Activated T-helper 1 cell treated with anti-CD3 and anti-CD28 coated beads, Interleukin-12 subunit alpha, Interleukin-12 subunit beta, Interleukin-2, Interleukin-4 antibody, amounts not matched to agents 30 ng/mL and 10 ng/mL and 1 ng/mL, durations not matched to agents 14 hours and 24 hours and 36 hours (primary cell): ENCODE measurements at places on chromosomes 1 and 21. TPM values are rescaled to one million over a fixed set of nuclear protein-coding genes. Genes with fewer than 3 reads are reported as not detected.

The ALX3 gene
- not detected in 2 replicates for total RNA-seq

The LIPI gene
- total RNA-seq, result not detected in 2 replicates

The RGS13 gene
- total RNA-seq, result not detected in 2 replicates

The LAMC2 gene
- 0.16 and 0.22 TPM in 2 replicates for total RNA-seq

The ASCL5 gene
- not detected in 2 replicates for total RNA-seq

The TNFRSF8 gene
- 26.9 and 27.9 TPM in 2 replicates for total RNA-seq

The VHLL gene
- total RNA-seq, result 0.56 TPM in 1 of 2 replicates, not detected in the other

The VTCN1 gene
- not detected in 2 replicates for total RNA-seq

The DDR2 gene
- 0.44 and 0.66 TPM in 2 replicates for total RNA-seq

- H3K4me3 ChIP-seq, result peak overlapping the region; percentile 87
- H3K27ac ChIP-seq, result peak overlapping the region; percentile 89
- DNase-seq, result no peak
- peaks cover 40% of the 10 kb centered on the region for H3K4me1 ChIP-seq
These were observed 773 bp upstream of the RCC2 start for GRCh38 chr1:17440074-17440826.

DNA sequence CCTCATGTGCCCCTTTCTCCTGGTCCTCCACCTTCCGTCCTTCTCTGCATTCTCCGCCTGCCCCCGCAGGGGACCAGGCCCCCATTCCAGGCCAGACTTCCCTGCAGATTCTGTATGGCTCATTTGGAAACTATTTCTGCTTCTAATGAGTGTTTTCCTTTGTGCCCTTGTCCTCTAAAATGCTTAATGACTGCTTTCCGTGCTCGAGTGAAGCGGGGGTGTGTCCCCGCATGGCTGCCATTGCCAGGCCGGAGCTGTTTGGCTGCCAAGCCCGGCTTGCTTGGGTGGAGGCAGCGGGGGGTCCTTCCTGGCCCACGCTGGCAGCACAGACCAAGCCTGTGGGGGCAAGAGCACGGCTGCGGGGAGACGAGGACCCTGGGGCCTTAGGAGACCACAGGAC is 299.3 kb upstream of the VAMP3 start:
- no peak for DNase-seq
- no peak overlapping the region for H3K4me3 ChIP-seq
- no peaks in the 10 kb centered on the region for H3K4me1 ChIP-seq
- H3K27ac ChIP-seq, result no peak overlapping the region
- no peaks in the 10 kb centered on the region for H3K27me3 ChIP-seq

GRCh38 chr1:225470211-225471108 is 42.6 kb upstream of the LBR start:
- H3K27ac ChIP-seq, result no peak overlapping the region
- H3K4me3 ChIP-seq, result no peak overlapping the region

GRCh38 chr1:91805311-91805801 is 80.6 kb downstream of the TGFBR3 start:
- no peak overlapping the region for H3K4me3 ChIP-seq
- H3K36me3 ChIP-seq, result peaks cover 25% of the 10 kb centered on the region
- H3K4me1 ChIP-seq, result peaks cover 70% of the 10 kb centered on the region

DNA sequence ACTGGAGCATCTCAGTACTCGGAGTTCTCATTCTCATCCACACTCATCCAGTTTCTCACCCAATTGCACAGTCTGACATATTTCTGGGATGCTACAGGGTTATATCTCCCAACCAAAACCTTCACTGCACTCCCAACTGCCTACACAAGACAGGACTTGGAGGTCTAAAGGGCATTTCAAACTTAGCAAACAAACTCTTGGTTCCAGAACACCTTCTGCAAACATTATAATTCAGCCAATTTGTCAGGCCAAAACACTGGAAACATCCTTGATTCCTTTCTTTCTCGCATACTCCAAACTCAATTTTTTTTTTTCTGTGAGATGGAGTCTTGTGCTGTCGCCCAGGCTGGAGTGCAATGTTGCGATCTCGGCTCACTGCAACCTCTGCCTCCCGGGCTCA is 7.9 kb downstream of the SLAMF1 start:
- H3K4me3 ChIP-seq, result peak overlapping the region; percentile 66
- H3K27me3 ChIP-seq, result no peaks in the 10 kb centered on the region
- peaks cover 85% of the 10 kb centered on the region for H3K36me3 ChIP-seq

GRCh38 chr1:72000809-72001208 is 281.5 kb downstream of the NEGR1 start:
- H3K27me3 ChIP-seq, result no peaks in the 10 kb centered on the region
- H3K36me3 ChIP-seq, result no peaks in the 10 kb centered on the region
- DNase-seq, result no peak
- H3K27ac ChIP-seq, result no peak overlapping the region
- no peak overlapping the region for H3K4me3 ChIP-seq

- peaks cover 22% of the 10 kb centered on the region for H3K36me3 ChIP-seq
- peaks cover 26% of the 10 kb centered on the region for H3K4me1 ChIP-seq
- H3K27me3 ChIP-seq, result peaks cover 23% of the 10 kb centered on the region
These were observed 641 bp upstream of the ZBTB21 start for GRCh38 chr21:42010507-42011495.

- peaks cover 71% of the 10 kb centered on the region for H3K36me3 ChIP-seq
- H3K27ac ChIP-seq, result no peak overlapping the region
- H3K4me1 ChIP-seq, result no peaks in the 10 kb centered on the region
- DNase-seq, result no peak
- no peaks in the 10 kb centered on the region for H3K27me3 ChIP-seq
These were observed 64.6 kb downstream of the KDM1A start for GRCh38 chr1:23083714-23084480.

- H3K27me3 ChIP-seq, result peaks cover 1% of the 10 kb centered on the region
- no peaks in the 10 kb centered on the region for H3K4me1 ChIP-seq
- no peaks in the 10 kb centered on the region for H3K36me3 ChIP-seq
These were observed 28.0 kb upstream of the H3-3A start for GRCh38 chr1:226034482-226034881.

DNA sequence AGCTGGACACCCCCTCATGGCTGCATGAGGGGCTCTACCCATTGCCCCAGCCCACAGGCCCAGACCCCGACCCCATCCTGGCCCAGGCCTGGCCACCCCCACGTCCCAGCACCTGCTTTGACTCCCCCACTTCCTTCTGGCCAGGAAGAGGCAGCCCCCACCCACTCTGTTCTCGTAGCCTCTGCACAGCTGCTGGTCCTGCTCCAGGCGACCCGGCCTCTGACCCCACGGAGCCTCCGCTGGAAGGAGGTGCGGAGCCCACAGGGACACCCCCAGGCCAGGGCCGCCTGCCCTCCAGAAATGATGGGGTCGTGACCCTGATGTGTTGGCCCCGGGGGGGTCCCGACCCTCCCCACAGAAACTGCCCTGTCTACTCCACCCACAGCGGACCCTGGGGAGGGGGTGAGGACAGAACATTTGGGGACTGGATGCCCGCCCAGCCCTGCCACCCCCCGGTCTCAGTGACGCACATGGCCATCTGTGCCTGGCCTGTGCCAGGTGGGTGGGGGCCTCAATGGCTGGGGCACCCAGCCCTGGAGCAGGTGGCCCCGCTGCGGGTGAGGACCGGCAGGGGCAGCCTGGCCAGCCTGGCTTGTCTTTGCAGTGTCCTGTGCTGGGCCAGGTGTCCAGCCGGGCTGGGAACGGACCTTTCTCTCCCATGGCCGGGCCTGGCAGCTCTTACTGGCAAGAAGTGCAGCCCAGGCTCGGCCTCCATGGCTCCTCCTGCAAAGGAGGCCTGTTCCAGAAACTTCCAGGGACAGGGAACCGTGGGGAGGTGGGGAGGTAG is 78.6 kb downstream of the MORN1 start:
- no peaks in the 10 kb centered on the region for H3K4me1 ChIP-seq
- no peaks in the 10 kb centered on the region for H3K27me3 ChIP-seq
- H3K4me3 ChIP-seq, result no peak overlapping the region
- peaks cover 6% of the 10 kb centered on the region for H3K36me3 ChIP-seq

DNA sequence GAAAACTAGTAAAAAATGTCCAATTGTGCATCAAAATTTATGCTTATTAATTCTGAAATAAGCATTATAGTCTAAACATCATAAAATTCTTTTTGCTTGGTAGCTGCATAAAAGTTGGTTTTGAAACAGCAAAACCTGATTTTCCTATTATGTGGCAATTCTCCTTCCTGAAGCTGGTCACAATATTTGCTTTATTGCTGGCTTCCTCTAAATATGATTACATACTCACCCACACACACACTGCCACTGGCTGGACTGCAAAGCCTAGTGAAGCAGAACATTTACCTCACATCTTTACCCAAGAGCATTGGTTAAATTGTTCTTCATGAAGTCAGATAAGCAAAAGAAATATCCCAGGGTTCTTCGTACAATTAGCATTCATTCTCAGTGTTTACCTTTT is 103.0 kb downstream of the NR5A2 start:
- no peak for DNase-seq
- H3K4me1 ChIP-seq, result peaks cover 28% of the 10 kb centered on the region
- H3K27ac ChIP-seq, result no peak overlapping the region
- H3K36me3 ChIP-seq, result no peaks in the 10 kb centered on the region
- H3K4me3 ChIP-seq, result no peak overlapping the region

DNA sequence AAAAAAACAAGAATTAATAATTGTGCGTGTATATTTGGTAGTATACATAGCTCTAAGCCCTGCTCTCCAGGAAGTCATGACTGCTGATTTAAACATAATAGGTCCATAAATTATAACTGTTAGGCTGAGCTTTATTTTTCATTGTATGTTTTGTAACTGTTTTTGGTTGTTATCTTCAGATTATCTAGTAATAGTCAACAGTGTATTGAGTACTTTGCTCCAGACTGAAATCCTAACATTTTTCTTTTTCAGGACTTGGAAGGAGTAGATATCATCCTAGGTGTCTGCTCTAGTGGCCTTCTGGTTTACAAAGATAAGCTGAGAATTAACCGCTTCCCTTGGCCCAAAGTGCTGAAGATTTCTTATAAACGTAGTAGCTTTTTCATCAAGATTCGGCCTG is 90.9 kb downstream of the TMEM200B start:
- peaks cover 18% of the 10 kb centered on the region for H3K36me3 ChIP-seq
- no peak overlapping the region for H3K4me3 ChIP-seq
- H3K27me3 ChIP-seq, result no peaks in the 10 kb centered on the region
- H3K4me1 ChIP-seq, result no peaks in the 10 kb centered on the region
- no peak for DNase-seq

- H3K36me3 ChIP-seq, result no peaks in the 10 kb centered on the region
- H3K4me3 ChIP-seq, result no peak overlapping the region
- peaks cover 17% of the 10 kb centered on the region for H3K27me3 ChIP-seq
- peaks cover 16% of the 10 kb centered on the region for H3K4me1 ChIP-seq
These were observed 365.3 kb upstream of the PROX1 start for GRCh38 chr1:213622365-213623063.

DNA sequence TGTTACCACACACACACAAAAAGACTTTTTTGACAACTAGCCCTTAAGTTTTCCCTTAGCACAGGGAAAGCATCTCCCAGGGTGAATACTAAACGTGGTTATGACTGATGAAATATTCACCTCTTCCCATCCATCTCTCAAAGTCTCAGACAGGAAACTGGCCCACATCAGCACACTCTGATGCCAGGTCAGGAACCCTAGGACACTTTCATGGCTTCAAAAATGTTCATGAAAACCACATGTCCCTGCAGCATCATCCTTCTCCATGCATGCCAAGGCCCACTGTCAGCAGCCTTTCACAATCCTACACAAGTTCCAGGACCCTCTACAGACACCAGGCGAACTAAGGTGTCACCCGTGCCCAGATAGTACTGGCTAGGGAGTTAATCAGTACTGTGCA is 68.7 kb downstream of the DNTTIP2 start:
- H3K4me1 ChIP-seq, result no peaks in the 10 kb centered on the region
- no peak overlapping the region for H3K27ac ChIP-seq
- H3K4me3 ChIP-seq, result no peak overlapping the region
- DNase-seq, result no peak

GRCh38 chr1:18064534-18064933 is 43.1 kb upstream of the IGSF21 start:
- no peak overlapping the region for H3K27ac ChIP-seq
- H3K27me3 ChIP-seq, result no peaks in the 10 kb centered on the region
- DNase-seq, result no peak
- no peaks in the 10 kb centered on the region for H3K36me3 ChIP-seq
- no peak overlapping the region for H3K4me3 ChIP-seq
- no peaks in the 10 kb centered on the region for H3K4me1 ChIP-seq

DNA sequence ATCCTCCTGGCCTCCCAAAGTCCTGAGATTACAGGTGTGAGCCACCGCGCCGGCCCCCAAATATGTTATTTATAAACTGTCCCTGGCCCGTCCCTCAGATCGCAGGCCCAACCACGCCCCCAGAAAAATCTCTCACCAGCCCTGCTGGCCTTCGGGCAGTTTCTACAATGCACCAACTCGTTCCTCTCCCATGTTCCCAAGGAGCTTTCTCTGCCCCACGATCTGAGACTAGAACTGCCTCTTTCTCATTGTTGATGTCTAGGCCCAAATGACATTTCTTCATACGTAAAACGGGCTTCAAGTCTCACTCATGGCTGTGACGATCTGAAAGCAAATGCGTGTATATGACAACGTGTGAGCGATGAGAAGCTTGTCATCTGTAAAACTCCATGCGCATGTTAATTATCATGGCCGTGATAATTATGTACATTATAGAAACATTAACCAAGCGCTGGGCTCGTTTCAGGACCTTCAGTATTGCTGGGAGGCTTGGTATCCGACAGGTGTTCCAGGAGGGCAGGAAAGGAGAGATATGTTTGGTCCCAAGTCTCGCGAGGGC is 748 bp upstream of the NIPAL3 start:
- peak overlapping the region; percentile 78 for H3K27ac ChIP-seq
- H3K36me3 ChIP-seq, result peaks cover 10% of the 10 kb centered on the region
- DNase-seq, result no peak
- H3K4me3 ChIP-seq, result peak overlapping the region; percentile 97

- no peaks in the 10 kb centered on the region for H3K27me3 ChIP-seq
- no peak overlapping the region for H3K4me3 ChIP-seq
- no peaks in the 10 kb centered on the region for H3K36me3 ChIP-seq
- H3K27ac ChIP-seq, result no peak overlapping the region
- H3K4me1 ChIP-seq, result no peaks in the 10 kb centered on the region
These were observed 136.2 kb downstream of the ZC3H11B start for GRCh38 chr1:219476716-219477115.

DNA sequence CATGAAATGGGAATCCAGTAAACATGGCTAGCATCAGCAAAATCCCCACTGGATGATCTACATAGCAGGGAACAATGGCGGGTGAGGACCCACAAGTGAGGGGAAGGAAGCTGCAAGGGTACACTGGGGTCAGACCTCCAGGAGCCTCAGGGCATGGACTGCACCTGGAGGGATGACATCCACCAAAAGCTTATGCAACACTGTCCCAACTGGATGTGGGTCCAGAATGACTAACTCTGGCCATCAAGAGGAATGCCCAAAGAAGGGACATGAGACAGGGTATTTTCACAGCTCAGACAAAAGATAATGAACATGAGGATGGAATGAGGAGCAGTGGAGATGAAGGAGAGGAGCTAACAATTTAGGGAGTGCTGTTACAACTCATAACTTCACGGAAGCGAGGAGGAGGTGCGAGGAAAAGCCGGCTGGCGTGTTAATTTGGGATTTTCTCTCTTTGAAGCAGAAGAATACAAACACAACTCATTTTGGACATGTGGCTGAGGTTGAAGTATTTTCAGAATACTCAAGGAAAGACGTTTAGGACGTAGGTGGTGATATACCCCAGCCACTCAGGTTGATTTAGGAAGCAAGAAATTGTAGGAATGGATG is 5.7 kb downstream of the HLCS start:
- peaks cover 19% of the 10 kb centered on the region for H3K36me3 ChIP-seq
- H3K27ac ChIP-seq, result no peak overlapping the region
- peaks cover 13% of the 10 kb centered on the region for H3K4me1 ChIP-seq
- no peak for DNase-seq
- H3K27me3 ChIP-seq, result no peaks in the 10 kb centered on the region
- no peak overlapping the region for H3K4me3 ChIP-seq
